ENCODE measurements at places on chromosomes 11 and 22.

DNA sequence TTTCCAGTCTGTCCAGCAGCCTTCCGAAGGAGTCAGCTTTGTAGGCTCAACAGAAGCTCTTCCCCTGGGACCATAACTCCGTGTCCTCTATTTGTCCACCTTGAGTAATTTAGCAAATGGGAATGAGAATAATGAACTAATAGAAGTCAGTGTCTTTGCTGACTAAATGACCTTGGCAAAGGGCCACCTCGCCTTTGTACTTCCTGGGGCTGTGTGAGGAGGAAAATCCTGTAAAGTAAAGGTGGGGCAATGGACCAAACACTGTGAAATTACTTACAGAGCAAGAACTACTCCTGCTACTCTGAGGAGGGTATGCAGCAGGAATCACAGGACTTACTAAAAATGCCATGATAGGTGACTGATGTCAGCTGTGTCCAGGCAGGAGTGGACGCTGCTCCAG lies 36.2 kb upstream of the CSNK2A3 start:
- no peak for DNase-seq

- no peak for DNase-seq
Observed at GRCh38 chr22:48348855-48349254, 1478.8 kb downstream of the BRD1 start.

GRCh38 chr22:50524676-50525103 lies 708 bp downstream of the SCO2 start:
- DNase-seq = no peak

DNA sequence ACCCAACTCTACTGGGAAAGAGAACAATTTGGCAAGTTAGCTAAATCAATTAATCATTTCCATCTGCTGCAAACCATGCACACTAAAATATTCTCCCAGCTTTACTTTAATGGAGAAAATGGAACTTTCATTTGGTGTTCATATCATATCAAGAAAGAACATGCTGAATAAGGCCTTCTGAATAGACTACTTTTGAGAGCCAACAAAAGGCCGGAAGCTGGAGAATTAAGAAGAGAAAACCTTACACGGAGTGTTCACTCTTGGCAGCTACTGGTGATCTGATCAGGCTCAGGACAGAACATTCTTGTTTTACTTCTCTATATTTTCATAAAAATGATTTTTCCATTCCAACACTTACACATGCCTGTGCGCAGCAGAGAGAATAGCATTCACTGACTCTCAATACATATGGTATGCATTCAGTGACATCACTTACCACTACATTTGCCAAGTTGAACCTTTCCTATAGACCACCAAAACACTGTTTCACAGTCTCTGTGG lies 165.3 kb downstream of the TTC28 start:
- peak; percentile 13 for DNase-seq

GRCh38 chr22:46147471-46148267 lies 2.7 kb upstream of the PPARA start:
- DNase-seq = no peak

DNA sequence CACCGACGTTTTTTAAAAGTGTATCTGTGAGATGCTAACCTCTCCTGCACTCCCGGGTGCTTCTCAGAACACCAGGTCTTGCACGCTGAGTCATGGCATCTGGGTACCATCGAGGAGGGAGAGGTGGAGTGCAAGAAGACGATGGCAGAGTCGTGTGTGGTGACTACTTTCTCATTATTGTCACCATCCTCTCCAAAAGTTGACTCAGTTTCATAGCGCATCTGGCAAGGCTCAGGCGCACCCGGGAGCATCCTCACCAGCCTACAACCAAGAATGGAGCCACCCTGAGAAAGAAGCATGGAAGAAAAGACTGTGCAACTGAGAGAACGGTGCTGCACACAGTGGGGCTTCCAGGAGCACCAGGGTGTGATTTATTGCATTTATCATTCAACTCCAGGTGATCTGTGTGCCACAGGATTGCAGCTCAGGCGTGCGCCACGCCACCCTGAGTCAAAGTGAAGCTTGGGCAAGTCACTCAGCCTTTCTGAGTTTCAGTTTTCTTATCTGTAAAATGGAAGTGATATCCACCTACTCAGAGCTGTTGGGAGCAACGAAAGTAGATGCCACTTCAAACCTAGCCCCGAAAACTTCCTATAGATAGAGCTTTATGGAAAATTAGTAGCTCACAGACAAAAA lies 65.4 kb downstream of the LINC01488 start:
- DNase-seq = no peak

DNA sequence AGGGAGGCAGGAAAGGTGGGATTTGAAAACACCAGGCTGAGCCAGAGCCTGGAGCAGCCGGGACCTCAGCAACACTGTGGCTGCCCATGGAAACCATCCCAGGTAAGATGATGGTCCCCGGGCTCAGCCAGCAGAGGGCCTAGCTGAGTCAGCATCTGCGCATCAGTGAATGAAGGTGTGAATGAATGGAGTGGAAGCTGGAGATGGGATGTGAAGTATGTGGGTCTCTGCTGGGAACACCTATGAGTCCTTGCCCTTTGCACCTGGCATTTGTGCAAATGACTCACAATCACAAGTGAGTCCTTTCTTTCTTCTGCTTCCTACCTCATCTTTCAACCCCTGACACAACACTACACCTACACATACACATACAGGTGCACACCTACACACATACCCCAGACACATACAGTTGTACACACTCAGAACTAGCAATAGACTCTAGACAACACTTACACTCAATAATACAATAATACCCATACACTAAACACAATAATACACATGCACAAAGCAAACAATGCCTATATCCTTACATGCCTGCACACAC lies 62.8 kb upstream of the PRDM11 start:
- peak; percentile 16 for DNase-seq

DNA sequence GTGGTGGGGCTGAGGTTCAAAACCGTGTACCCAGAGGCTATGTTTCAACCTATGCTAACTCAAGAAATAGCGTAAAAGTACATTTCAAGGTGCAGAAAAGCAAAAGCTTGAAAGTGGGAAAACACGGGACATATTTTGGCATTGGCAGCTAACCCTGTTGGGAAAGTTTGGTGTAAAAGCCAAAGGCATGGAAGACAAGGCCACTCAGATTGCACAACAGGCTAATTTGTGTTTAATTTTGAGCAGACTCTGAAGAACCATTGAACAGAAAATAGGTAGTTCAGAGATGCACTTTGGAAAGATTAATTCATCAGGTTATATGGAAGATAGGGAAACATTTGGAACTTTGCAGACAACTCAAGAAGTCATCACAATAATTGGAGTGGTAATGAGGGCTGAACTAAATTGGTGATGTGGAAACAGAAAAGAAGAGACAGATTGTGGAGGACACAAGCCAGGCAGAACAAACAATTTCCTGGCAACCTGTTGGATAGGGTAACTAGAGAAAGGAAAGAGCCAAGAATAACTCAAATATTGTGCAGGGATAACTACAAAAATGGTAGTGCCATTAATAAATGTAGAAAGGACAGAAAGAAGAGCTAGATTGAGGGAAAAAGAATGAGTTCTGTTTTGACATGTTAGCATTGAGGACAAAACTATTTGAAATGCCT lies 140.5 kb upstream of the PGR start:
- peak; percentile 20 for DNase-seq

GRCh38 chr22:49993649-49994360 lies 18.8 kb downstream of the IL17REL start:
- DNase-seq = no peak

- no peak for DNase-seq
Observed at GRCh38 chr11:93623179-93623578, 38.3 kb upstream of the CEP295 start.

- DNase-seq = no peak
Observed at GRCh38 chr22:47762141-47762540, 999.7 kb downstream of the TBC1D22A start.

- DNase-seq = no peak
Observed at GRCh38 chr22:50676661-50677492, 4.3 kb downstream of the SHANK3 start.

- no peak for DNase-seq
Observed at GRCh38 chr11:94117871-94118270, 10.8 kb upstream of the PANX1 start.

DNA sequence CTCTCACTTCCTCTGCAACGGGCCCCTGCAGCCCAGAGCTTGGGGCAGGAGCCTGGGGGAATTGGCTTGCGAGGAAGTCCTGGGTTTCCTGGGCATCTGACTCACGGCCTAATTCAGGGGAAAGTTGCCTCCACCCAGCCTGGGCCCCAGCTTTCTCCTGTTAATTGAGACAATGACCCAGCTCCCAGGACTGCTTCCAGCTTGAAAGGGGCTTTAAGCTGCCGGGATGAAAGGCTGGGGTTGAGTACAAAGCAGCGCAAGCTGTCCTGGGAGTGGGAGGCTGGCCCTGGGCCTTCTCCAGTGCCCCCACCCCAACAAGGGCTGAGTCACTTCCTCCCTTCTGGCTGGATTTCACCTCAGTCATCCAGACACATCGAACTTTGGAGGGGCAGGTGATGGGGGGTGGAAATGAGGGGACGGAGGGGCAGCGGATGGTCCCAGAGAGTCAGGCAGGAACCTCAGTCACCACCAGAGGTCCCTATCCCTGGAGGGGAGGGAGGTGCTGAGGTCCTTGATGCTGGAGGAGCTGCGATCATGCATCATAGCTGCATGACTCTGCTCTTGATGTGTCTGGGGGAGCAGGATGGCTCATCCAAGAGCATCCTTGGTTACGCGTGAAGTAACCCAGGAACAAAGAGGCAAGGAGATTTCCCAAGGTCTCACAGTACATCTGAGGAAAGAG lies 30.1 kb upstream of the OAF start:
- DNase-seq = peak; percentile 69
